ENCODE measurements at places on chromosomes 5 and 9. TPM values are rescaled to one million over a fixed set of nuclear protein-coding genes. Genes with fewer than 3 reads are reported as not detected.

DNA sequence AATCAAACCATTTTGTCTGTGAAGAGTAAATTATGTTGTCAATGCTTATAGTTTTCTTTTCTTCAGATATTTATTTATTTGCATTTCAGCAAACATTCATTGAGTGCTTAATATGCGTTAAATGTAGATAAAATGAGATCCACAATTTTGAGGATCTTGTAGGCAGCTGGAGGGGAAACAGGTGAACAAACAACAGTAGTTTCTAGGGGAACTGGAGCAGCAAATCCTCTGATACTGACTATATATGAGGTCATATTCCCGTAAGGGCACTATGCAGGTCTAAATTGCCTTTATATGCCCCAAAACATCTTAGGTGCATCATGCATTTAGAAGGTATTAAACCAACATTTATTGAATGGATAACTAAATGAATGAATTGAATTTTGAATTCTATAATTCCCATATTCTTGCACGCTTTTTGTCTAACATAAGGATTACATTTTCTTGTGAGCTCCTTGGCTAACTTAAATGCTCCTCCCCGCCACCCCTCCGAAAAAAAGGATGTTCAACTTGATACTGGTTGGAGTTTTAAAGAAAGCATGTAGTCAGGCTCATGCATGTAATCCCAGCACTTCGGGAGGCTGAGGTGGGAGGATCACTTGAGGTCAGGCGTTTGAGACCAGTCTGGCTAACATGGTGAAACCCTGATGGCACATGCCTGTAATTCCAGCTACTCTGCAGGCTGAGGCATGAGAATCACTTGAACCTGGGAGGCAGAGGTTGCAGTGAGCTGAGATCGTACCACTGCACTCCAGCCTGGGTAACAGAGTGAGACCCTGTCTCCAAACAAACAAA lies 299.8 kb downstream of the TMEM38B start:
- no peak for DNase-seq

GRCh38 chr9:109817146-109817845 lies 37.3 kb downstream of the PALM2AKAP2 start:
- no peak for DNase-seq

GRCh38 chr5:38642189-38642911 lies 85.9 kb upstream of the LIFR start:
- DNase-seq, result no peak

- DNase-seq, result peak; percentile 76
Measured at GRCh38 chr9:14238079-14238478, 75.9 kb downstream of the NFIB start.

DNA sequence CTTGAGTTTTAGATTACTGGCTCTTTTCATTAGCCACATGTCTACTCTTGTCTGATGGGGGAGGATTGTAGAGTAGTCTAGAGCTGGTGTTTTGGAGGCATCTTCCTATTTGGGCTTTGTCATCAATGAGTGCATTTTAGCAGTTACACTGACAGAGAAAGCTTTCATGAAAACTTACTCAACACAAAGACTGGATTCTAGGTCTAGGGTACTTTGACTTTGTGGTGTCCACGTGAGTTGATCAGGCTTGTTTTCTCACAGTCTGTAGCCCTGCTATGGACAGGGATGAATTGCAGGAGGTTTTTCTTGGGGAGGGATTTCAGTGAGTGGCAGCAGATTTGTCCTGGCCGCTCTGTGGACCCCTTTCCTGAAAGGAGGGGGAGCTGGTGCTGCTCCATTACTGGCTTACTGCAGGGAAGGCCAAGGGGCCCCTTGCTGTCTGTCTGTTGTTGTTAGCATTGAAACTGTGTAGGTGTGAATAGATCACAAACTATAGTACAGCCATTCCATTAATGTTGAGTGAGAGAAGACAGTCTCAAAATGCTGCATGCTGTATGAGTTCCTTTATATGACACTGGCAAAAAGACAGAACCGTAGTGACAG lies 6.6 kb downstream of the TRIO start:
- DNase-seq, result no peak

GRCh38 chr5:141947316-141947715 lies 10.7 kb downstream of the PCDH12 start:
- no peak for DNase-seq

- DNase-seq, result no peak
Measured at GRCh38 chr5:11853796-11854195, 50.5 kb downstream of the CTNND2 start.

DNA sequence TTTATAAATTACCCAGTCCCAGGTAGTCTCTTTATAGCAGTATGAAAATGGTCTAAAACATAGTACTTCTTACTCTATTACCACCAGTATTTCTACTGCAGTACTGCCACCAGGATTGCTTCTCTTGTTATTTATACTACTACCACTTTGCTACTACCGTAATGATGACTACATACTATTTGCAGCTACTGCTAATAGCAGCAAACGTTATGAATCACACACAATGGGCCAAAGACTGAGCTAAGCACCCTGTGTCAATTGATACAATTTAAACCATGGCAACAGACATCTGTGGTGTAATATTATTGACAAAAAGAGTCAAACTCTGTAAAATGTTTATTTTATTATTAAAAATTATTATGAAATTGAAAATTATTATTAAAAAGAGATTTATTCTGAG lies 15.3 kb upstream of the KIF12 start:
- DNase-seq, result no peak

- DNase-seq, result no peak
Measured at GRCh38 chr5:76583163-76584047, 39.8 kb downstream of the F2RL2 start.

DNA sequence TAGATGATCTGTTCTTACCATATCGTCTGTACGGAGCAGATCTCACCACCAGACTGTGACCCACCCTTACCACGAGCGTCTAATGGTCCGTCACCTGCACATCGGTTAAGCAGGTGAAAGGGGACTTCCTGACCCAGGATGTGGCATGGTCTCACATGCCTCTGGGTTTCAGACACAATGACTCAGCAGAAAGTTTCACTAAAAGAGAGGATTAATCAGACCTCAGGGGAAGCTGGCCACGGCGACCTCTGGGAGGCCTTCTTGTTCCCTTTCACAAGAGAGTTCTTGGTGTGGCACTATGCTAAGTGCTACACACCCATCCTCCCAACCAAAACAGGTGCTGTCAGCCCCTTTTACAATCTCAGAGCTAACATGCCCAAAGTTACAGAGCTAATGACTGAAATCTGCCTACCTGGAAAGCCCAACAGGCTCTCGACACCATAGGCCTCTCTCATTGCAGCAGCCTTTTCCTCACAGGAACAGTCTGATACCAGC lies 41.6 kb downstream of the ADAMTS12 start:
- no peak for DNase-seq

DNA sequence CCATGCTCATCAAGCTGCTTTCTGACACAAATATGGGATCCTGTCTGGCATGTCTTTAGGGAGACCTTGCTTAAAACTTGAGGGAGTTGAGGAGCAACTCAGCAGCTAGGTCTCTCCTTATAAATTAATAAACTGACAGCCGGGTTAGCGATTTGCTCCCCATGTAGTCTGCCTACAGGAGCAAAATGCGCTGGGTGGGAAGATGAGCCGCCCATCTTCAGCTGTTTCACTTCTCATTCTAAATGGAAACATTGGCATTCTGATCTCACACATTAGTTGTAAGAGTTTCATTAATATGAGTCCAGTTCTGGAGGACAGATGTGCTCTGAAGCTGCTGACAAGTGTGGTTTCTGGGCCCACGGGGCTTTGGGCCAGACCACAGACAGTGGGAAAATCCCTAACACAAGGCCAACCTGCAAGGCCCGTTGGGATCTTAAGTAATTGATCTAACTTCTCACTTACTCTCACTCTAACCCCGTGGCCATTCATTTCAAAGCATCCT lies 197.0 kb downstream of the MCTP1 start:
- no peak for DNase-seq

GRCh38 chr9:29514336-29514735 lies 1941.1 kb upstream of the C9orf72 start:
- DNase-seq, result no peak

- no peak for DNase-seq
Measured at GRCh38 chr9:126639318-126640000, 25.7 kb downstream of the LMX1B start.

The ADAMTS16 gene
- not detected for total RNA-seq

The C5orf47 gene
- total RNA-seq, result not detected

The CNTFR gene
- not detected for total RNA-seq

The PHYHD1 gene
- 0.20 TPM for total RNA-seq

The ANXA1 gene
- 750 TPM for total RNA-seq

The SLC6A7 gene
- total RNA-seq, result not detected

The SLC6A18 gene
- not detected for total RNA-seq

Data from pulmonary artery endothelial cell (primary cell).